AG04450 (cell line): ENCODE measurements at places on chromosomes 5 and 9.
A peak's percentile ranks its signal among the peaks of the same experiment; 100 is the strongest.

GRCh38 chr9:1938675-1939170 is 76.4 kb upstream of the SMARCA2 start:
- DNase-seq = no peak

DNA sequence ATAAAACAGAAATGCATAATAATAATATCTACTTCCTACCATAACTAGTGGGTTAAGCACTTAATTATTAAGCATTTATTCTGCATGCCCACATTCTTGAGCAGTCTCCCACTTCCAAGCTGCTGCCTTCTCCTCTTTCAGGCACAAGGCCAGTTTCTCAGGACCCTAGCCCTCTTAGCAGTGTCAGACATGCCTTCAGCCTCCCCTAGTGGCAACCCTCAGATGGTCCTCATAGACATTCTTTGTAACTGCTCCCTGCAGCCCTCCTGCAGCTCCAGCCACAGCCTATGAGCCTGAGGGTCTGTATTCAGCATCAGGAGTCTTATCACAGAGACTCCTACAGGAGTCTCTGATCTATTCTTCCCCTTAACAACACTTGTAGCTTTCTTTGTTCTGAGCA is 3.9 kb downstream of the IL9 start:
- DNase-seq = no peak

DNA sequence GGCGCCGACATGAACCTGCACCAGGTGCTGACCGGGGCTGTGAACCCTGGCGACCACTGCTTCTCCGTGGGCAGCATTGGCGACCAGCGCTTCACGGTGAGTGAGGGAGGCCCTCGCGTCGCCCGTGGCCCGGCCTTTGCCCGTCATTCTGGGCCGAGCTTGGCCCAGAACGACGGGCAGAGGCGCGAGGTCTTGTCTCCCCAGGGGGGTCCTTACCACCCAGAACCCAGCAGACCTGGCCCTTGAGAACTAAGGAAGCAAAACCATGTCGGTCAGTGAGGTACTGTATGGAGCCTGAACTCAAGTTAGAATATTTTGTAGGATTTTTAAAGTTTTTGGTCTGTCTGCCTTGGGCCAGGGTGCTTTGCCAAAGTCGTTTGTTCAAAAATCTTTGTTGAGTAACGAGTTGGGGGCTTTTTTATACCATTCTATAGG is 691 bp downstream of the DMXL1 start:
- DNase-seq = no peak

DNA sequence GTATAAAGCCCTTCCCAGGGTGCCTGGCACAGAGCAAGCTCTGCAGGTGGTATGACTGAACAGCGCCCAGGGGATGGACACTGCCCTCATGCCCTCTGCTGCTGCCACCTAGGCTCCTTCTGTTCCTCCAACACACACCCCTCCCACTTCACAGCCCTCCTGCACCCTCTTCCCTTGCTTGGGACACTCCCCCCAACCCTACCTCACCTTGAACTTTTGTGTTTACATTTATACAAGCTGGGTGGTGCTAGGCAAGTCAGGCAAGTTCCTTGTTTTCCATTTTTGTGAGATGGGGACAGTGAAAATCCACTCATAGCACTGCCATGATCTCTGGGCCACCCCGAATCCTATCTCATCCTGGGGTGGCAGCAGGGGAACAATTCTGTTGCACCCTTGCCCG is 18.8 kb upstream of the CORO2A start:
- no peak for DNase-seq

- DNase-seq = peak; percentile 23
Measured at GRCh38 chr5:170434966-170435605, 45.9 kb upstream of the KCNMB1 start.

GRCh38 chr9:121717141-121717991 is 65.9 kb downstream of the DAB2IP start:
- DNase-seq = no peak

- DNase-seq = no peak
Measured at GRCh38 chr9:94112716-94113465, 28.6 kb downstream of the PTPDC1 start.

GRCh38 chr9:91571036-91571435 is 147.4 kb upstream of the NFIL3 start:
- DNase-seq = no peak

DNA sequence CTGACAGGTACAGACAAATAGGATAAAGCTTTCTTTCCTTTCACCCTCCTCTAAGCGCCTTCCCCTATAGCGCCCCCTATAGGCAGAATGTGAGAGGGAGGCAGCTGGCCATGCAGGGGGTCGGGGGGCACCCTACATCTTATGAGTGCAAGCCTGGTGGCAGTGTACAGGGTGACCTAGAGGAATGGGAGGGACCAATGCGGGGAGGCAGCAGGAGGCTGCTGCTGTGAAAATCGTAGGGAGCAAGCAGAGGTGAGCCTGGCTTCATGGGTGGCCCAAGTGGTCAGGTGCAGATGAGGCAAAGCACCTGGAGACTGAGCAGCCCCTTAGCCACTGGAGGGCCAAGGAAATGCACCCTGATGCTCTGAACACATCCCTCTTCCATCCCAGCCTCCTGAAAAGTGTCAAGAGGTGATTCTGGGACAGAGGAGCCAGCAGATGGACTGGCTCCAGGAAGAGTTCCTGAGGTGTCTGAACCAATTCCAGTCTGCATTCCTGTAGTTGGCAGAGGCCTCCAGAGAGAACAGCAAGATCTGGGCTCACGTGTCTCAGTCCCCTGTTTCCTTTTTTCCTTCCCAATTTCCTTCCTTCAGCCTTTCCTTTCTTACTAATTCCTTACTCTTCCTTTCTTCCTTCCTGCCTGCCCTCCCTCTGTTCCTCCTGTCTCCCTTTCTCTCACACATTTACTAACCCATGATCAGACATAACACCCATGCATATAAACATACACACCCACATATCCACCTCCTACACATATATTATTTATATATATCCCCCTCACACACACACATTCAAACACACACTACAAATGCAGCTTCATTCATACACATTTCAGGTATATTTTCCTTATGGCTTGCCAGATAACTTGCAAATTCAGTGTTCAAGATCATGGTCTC is 32.8 kb upstream of the GALNT10 start:
- no peak for DNase-seq

DNA sequence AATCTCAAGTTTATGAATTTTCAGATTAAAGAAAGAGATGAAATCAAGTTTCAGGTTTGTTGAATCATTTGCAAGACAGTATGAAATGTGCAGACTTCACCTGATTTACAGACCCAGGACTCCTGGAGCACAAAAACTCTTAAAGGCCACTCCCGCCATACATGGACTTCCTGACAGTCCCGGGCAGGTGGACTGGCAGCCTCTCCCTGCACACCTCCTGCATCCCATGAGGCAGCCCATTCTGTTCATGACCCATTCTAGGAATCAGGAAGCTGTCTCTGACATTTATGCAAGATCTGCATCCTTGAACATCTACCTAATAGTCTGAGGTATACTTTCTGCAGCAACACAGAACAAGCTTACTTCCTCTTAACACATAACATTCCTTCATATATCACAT is 5.9 kb downstream of the DDX31 start:
- DNase-seq = no peak

DNA sequence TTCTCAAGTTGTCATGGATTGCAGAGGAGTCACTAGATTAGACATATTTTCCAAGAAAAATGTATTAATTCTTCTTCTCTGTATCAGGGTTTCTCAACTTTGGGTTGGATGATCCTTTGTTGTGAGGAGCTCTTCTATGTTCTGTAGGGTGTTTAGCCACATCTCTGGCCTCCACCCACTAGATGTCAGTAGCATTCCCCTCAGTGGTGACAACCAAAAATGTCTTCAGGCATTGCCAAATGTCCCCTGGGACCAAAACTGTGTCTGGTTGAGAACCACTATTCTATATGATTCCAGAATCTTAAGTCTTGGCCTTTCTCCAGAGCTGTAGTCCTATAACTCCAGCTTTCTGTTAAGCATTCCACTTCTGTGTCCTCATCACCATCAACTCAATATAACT is 220.9 kb downstream of the KIAA0825 start:
- DNase-seq = no peak

DNA sequence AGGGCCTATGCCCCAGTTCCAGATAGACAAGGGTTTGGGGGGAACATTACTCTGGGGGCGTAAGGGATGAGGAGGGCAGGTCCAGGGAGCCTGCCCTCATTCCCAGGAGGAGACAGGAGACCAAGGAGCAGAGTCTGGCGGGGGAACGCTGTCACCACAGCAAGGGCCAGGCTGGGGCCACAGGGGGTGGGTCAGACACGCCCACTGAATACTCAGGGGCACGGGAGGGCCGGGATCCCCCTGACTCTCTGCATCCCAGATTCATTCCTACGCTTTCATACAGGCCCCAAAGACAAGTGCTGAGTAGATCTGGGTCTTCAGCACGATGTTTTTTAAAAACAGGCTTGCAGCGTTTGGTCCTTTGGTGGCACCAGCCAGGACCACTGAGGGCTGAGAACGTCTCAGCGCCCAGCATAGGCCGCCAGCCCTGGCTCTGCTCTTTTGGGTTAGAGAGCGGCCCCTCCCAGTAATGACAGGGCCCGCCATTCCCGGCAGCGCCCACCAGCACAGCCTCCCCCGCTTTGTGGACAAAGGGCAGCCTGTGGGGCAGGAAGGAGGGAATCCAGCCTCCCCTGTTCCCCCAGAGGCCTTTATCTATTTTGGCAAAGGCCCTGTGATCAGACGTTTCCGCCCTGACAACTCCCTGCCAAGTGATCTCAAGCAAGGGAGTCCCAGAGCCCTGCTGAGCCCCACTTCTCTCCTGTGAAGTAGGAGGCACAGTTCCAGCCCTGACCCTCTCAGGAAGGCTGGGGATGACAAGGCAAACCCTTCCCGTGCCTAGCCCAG is 24.9 kb downstream of the NEK6 start:
- DNase-seq = no peak

DNA sequence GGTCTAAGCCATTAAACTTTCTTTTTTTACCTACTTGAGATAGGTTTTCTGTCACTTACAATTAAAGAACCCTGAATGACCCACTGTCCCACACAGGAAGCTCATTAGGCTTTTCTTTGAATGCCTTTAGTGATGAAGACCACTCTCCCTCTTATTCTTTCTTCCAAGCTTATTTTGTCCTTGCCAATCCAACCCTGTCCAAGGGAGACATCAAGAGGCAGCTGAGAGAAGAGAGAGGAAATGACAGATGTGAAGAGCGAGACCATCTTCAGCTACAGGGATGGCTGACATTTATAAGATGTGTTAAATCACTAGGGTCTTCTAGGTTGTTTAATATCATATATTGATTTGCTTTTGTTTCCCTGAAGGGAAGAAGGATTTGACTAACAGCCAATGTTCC is 133.5 kb downstream of the FAM114A2 start:
- no peak for DNase-seq

DNA sequence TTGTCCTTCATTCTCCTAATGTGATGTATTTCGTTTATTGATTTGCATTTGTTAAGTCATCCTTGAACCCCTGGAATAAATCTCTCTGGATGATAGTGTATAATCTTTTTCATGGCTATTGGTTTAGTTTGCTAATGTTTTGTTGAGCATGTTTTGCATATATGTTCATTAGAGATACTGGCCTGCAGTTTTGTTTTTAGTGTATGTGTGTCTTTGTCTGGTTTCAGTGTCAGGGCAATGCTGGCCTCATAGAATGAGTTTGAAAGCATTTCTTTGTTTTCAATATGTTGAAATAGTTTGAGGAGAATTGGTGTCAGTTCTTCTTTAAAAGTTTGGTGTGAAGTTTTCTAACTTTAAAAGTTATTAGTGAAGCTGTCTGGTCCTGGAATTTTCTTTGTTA is 149.6 kb upstream of the ATP10B start:
- DNase-seq = no peak

GRCh38 chr5:86526811-86527348 is 90.9 kb upstream of the COX7C start:
- DNase-seq = no peak

- no peak for DNase-seq
Measured at GRCh38 chr5:160166069-160166972, 47.1 kb upstream of the PWWP2A start.

DNA sequence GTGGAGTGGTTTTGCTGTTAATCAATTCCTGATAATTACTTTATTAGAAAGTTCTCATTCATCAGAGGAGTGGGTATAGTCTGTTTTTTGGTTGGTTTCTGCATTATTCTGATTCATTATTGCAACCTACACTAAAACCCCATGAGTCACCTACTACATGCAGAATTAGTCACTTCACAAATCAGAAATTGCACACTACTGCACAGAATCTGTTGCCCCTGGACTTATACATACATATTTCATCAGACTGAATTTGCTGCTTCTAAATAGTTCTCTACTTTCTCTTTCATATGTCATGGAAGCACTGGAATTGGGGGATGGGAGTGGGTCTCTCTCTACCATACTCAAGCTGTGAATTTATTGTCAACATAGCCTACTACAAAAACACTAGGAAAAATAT is 585.1 kb downstream of the DNAH5 start:
- no peak for DNase-seq

DNA sequence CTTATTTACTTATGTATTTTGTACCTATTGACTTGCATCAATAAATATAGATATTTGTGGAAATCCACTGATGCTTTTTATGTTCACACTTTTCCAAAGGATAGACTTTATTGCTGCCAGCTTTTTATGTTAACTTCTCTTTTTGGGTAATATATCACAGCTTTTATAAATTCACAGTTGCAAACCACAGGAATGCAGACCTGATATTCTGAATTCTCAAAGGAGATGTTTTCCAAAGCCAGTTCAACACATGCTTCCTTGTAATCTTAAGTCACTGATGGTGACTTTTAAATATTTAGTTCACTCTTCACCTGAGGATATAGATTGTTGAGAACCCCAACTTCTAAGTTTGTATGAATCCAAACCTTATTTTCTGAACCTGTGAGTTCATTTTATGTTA is 223.4 kb upstream of the PRR16 start:
- DNase-seq = no peak

DNA sequence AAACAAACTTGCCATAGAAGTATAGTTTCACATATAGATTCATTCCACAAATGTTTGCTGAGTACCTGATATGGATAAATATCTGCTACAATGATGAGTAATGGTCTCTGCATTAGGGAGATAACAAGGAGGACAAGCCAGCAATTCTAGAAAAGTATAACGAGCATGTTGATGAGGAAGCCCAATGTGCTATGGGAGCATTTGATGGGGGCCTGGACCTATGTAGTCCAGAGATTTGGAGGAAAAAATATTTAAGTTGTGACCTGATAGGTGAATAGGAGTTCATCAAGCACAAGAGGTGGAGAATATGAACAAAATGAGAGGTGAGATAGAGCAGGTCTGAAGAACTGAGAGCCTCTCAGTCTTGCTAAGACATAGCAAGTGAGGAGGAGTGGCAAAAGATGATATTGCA is 14.4 kb upstream of the TMEM245 start:
- DNase-seq = no peak

DNA sequence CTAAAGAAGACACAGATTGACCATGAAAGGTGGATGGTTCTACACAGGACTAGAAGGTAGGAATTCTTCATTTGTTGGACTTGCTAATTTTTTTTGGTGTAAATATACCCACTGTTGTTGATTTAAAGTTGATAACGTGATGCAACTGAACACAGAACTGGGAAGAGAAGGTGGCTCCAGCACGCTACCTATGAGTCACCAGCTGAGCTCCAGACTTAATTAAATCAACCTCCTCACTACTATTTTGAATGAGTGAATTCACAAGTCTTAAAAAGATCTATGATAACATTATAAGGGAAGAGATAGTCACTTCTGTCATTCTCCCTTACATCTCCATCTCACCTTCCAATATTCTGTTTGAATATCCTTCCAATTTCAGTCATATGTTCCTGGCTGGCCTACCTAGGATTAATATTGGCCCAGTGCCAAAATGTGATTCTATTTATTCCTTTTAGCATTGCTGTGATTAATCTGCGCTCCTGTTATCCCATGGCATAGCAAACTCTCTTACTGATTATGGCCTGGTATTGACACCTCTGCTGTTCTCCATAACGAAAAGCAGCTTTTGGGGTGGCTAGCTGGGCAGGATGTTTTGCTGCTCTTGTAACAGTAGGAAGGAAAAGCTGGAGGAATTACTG is 135.9 kb upstream of the CCDC152 start:
- DNase-seq = no peak
